ENCODE measurements at places on chromosomes 3 and 15. TPM values are rescaled to one million over a fixed set of nuclear protein-coding genes. Genes with fewer than 3 reads are reported as not detected.

- no peak for DNase-seq
These were observed 63.3 kb upstream of the LRRC3B start for GRCh38 chr3:26559227-26559626.

DNA sequence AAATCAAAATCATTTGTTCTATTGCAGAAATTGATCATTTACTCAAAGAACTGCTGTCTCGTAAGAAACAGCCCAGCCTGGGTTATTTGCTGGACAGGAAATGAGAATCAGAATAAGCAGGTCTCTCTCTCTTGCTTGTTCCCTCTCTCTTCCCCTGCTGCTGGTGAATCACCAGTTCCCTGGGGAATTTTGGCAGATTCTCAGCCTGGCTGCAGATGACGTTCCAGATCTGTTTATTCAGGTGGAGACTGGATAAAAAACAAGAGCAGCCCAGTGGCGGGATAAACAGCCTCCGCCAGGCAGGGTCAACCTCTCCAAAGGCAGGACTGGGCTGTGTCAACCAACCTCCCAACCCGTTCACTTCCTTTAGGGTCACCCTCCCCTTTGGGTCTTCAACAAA is 72.1 kb downstream of the LRIG1 start:
- DNase-seq = no peak

DNA sequence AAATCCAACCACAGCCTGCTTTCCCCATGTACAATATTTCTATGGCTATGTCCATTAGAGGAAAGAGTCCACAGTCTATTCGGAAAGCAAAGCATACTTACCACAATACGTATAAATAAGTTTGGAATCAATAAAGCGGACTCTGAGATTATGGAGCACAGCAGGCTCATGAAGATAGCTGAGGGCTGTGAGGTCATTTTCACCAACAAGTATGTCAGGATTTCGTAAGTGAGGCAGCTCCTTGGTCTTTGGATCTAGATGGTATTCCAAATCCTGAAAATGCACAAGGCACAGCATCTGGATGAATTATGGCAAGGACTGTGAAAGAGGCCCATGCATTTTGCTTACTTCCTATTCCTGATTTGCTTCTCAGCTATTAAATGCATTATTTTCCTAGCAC is 100.4 kb downstream of the MYO5A start:
- DNase-seq = no peak

DNA sequence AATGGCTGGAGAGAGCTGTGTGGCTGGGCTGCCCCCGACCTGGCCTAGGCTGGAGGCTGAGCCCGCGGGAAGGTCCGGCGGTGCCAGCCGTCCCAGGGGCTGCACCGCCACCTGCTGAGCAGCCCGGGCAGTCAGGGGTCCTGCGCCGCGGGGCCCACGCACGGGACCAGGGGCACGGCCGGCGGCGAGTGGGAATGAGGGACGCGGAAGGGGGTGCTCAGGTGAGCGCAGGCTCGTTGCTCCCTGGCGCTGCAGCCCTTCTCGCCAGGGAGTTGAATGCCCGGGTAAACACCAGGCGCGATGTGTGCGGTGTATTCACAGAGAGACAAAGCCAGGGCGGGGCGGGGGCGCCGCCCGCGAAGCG is 666 bp upstream of the SEMA3F start:
- DNase-seq = peak; percentile 90

DNA sequence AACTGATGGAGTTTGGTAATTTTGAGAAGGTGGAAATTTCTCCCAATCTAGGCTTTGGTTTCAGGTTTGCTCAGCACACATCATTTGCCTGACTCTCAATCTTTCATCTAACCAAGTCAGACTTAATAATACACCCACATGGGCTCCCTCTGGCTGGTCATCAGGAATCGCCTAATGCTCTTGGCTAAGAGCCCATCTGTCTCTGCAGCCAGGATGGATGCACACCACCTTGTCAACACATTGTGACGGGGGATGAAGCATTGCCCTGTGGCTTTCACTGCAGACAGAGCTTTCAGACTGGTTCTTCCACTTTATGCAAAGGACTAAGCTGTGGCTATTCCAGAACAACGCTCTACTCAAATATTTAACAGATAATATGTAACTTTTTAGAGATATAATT is 3.0 kb upstream of the HDGFL3 start:
- no peak for DNase-seq

DNA sequence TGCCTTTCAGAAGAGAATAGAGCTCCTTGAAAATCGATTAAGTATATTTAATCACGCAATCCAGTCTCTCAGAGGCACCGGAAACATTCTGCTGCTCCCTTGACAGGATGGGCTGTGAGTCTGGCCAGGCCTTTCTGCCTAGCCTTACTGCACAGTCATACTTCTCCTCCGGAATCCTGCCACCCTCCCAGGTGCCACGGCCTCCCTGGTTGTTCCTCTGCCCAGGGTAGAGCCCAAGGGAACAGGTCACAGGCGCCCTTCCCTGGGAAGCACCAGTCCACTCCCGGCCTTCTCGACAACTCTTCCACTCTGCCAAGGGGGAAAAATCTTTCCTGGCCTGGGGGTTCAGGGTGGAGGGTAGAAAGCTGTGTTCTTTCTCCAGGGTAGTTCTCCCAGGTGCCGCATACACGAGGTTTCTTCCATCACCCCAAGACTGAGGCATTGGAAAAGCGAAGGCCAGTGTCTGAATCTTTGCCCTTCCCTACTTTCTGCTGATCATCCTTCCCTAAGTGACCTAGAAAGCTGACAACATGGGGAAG is 17.4 kb upstream of the SYNM start:
- no peak for DNase-seq

DNA sequence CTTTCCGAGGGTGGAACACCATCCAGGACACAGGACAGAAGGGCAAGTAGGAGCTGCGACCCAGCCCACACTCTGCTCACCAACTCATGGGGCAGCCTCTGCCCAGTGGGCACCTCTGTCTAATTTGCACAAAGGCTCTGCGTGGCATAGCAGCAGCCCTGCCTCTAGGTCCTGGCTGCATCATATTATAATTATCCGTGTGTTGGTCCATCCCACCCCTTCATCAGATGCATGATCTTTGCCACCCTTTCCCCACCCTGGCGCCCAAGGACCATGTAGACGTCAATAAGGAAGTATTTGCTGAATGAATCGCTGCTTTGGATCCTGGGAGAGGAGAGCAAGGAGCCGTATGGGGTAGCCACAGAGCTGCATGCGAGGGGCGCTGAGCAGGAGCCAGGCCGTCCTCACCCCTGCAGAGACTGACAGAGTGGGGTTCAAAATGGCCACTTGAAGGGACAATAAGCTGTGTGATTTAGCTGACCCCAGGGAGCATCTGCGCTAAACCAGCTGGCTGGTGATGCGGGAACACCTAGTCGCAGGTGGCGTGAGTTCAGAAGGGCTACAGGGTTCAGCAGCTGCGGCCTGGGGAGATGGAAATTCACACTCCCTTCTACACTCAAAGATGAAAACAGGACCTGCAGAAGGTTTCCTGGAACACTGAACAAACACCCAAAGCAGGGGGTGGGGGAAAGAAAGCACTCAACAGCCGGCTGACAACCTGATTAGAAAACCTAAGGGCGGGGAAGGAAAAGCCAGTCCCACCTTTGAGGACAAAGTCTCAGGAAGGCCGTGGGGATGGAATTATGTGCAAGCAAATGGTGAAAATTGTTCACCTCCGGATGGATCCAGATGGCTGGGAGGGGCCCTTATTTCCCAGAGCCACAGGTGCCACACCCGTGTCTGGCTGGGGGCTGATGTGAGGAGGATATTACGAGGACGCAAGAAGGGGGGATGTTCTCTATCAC is 6.4 kb downstream of the MGLL start:
- DNase-seq = no peak

GRCh38 chr15:84826369-84826823 is 9.2 kb downstream of the ALPK3 start:
- DNase-seq = peak; percentile 83

DNA sequence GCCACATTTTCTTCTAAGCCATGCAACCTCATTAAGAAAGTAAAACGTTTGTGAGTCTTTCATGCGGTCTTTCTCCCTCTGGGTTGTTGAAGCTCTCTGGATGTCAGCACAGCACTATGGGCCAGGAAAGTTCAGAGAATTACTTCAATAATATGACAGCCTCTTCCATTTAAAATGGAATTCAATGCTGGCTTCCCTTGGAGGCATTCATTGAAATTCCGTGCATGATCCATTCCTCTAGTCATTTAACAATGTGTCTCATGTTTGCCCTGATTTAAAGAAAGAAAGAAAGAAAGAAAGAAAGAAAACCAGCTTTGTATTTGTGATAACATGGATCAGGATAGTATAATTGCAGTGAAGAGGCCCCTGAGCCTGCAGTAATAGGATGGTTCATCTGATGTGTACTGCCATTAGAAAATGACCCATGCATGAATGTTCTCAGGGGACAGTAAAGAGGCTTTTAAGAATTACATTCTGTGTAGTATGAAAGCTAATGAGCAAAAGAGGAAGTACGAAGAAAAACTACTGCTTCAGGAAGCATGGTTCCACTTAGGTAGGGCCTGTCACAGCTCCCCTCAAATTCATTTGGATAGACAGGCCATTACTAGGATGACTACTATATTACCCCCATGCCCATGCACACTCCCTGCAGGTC is 146.0 kb downstream of the ARPP21 start:
- no peak for DNase-seq

DNA sequence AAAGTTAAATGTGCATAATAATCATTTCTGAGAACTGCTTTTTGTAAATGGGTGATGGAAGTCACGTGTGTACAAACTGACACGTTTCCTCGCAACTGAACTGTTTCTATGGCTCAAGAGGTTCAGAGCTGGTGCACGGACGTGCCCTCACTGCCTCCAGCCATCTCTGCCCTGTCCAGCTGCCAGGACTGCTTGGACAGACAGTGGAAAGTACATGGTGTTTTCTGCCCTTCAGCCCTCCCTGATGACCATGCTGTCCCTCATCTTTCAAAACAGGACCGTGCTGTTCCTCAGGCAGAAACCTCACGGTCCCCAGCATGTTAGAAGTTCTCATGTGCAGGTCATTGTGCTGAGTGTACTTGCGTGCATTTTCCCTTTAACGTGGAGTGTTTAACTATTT is 38.7 kb downstream of the GJD2 start:
- no peak for DNase-seq

GRCh38 chr15:93706495-93707292 is 524.7 kb upstream of the MCTP2 start:
- no peak for DNase-seq

DNA sequence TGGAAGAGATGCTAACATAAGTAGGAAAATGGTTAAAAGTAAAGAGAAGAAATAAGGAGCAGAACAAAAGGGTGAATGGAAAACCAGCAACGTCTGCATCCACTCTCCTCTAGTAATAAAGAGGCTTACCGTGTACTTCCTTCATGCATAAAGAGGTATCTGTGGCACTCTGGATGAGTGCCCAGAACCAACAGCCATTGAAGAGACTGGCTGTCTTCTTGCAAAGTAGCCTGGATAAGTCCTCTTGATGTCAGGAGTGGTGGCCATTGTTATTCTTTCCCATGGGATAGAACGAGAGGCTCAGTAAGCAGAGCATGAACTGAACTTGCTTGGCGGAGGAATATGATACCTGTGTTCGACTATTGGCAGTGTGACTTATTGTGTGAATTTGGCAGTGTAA is 186.2 kb upstream of the RASGRP1 start:
- DNase-seq = no peak

DNA sequence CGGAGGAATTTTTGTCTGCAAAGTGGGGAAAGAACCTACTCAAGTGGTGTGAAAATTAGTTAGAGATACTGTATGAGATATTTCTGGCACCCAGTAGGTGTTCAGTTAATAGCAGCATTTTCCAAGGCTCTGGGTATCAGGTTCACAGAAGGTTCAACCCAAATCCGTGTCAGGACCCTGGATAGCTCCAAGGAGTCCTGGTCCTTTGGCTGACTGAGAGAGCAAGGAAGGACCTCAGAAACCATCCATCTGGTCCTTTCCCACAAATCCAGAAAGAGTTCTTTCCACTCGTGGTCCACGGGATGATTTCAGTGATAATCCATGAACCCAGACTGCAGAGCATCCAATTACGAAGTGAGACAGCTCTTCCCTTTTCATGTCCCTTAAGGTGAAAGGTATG is 51.4 kb downstream of the SLC6A11 start:
- peak; percentile 59 for DNase-seq

DNA sequence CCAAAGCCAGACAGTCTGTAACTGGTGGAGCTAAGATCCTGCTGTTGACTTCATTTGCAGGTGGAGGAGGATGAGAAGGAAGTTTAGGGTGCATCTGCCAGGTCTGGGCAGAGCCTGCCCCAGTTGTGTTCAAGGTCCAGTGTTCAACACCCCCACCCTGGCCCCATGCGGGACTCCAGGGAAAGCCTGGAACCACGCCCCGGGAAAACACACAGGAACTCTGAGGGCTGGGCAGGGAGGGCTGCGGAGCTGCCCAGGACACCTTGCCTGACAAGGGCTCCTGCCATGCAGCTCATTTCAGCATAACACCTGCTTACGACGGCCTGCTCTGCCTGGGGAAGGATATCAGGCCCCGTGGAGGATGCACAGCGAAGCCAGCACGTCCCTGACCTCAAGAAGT is 286.3 kb downstream of the XXYLT1 start:
- no peak for DNase-seq

DNA sequence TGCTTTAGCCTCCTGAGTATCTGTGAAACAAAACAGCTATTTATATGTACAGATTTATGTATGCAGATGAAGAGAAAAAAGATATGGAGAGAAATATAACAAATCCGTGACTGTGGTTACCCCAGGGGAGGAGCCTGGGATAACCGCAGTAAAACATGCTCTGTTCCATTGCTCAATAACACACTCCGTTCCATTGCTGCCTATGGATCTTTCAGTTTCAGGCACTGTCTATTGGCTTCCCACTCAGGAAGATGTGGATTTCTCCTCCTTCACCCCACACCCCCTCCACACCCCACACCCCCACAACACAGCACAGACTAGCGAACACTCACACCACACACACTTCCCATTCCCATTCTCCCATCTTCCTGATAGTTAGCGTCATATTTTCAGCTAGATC is 47.9 kb downstream of the CDCP1 start:
- no peak for DNase-seq

SELENOK gene
- 44.1 TPM for total RNA-seq

ALPK3 gene
- 0.81 TPM for total RNA-seq

SAMMSON gene
- 0.04 TPM for total RNA-seq

GOLGA6L9 gene
- total RNA-seq = 4.0 TPM

COL6A5 gene
- total RNA-seq = not detected

HYKK gene
- total RNA-seq = 2.9 TPM
